ENCODE measurements at places on chromosomes 7 and 10.

- no peak for DNase-seq
Observed at GRCh38 chr7:20602306-20602705, 13.2 kb upstream of the ABCB5 start.

DNA sequence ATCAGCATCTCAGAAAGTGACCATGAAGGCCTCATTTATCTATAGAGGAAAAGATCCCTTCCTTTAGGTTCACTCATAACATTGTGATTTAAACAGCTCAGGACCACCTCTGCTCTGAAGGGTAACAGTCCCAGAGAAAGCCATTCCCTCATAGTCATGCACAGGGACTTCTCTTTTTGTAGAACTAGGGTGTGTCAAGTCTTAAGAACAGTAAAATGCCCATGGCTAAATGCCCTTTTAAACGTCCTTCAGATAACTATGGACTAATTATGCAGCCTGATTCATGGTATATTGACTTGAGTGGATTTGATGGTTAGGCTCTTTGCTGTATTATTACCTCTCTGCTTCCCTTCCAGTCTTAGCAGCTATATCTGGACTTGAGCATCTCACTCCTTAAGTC, 337.8 kb downstream of the SORCS1 start:
- DNase-seq = no peak

DNA sequence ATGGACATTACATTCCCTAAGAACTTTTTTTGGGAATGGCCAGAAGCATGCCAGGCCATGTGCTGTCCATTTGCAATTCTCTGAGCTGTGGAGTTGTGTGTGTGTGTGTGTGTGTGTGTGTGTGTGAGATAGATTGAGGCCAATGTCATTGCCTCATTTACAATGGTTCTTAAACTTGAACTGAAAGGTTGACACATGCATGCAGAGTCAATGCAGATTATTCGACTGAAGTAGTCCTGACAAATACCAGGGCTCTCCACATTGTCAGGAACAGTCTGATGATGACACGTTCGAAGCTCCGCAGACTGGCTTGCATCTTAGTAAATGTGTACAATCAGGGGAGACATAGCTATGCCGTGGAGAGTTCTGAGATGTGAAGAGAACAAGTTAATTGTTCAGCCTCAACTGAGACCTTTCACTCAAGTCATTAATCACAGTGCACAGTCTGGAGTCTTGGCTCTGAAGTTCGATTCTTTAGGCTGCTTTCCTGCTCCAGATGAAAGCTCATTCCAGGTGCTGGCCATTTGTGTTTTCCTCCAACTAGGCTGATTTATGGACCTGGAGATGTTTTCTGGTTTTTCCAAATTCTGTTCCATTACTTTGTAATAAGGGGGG, 921.9 kb downstream of the LRMDA start:
- DNase-seq = no peak

GRCh38 chr7:79290841-79291497, 162.5 kb downstream of the MAGI2 start:
- DNase-seq = no peak

- DNase-seq = no peak
Observed at GRCh38 chr10:122343936-122344335, 30.6 kb upstream of the PLEKHA1 start.

- DNase-seq = no peak
Observed at GRCh38 chr7:108254259-108254658, 124.1 kb upstream of the LAMB4 start.

DNA sequence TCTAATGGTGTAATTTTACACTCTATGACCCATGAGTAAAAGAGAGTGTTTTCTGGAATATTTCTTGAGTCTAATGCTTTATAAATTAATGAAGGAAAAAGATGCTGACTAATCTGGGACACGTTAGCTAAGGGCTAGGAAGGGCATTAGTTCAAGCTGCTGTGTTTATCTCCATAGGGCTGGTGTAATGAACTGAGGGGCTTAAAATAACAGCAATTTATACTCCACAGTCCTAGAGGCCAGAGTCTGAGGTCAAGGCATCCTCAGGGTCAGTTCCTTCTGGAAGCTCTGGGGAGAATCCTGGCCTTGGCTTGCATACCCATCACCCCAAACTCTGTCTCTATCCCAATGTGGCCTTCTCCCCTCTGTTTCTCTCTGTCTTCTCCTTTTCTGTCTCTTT, 105.2 kb upstream of the PFKP start:
- no peak for DNase-seq

DNA sequence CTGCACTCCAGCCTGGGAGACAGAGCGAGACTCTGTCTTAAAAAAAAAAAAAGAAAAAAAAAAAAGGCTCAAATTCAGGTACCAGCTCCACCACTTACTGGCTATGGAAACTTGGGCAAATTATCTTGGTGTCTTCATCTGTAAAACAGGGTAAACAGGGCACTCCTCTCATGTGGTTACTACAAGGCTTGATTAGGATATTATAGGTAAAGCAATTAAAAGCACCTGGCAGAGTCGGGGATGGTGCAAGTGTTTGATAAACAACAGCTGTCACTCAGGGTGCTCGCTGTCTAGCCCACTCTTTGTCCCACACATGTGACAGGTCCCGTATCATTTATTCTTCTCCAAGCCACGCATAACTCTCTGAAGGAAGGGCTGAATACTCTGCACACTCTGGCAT, 96.9 kb downstream of the SORBS1 start:
- no peak for DNase-seq

DNA sequence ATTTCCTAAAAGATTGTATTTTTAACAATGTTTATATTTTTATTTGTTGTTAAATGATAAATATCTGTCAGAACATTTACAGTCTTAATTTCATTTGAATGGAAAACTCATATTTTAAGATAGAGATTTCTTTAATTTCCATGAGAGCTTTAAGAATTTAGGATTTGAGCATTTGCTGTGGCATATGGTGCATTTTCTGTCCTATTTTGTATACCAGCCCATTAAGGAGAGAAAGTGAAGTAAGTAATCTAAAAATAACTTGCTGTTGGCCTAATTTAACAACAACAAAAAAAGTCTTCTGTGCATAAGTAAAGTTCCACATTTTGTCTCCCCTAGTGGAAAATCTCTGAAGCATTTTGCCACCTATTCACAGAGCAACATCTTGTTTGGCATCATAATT, 190.9 kb upstream of the PPP1R3A start:
- no peak for DNase-seq

DNA sequence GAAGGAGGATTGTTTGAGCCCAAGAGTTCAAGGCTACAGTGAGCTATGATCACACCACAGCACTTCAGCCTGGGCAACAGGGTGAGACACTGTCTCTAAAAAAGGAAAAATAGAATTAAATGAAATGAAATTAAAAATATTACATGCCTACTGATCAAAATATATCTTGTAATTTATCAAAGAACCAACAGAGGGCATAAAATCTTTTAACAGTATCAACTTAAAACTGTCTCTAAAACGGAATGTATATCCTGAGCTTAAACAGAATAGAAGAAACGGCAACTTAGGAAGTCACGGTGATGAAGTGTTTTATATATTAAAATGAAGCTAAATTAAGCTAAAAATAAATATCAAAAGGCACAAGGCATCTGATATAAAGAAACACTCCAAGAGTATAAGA, 78.8 kb downstream of the MTPAP start:
- no peak for DNase-seq

DNA sequence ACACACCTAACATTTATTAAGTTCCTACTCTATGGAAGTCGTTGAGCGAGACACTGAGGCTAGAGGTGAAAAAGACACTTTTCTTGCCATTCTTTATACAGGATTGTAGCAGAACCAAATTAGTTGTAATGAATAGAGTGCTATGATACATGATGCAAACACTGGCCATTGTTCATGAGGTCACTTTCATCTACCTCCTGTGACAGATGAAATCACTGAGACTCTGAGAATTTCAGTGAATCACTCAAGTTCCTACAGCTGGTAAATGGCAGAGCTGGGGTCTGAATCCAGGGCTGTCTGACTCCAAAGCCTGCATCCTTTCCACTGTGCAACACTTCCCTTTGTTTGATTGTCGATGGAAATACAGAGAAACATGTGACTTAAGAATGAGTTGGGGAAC, 657.6 kb downstream of the LRMDA start:
- DNase-seq = no peak

- no peak for DNase-seq
Observed at GRCh38 chr10:132912713-132913558, 29.4 kb downstream of the CFAP46 start.

- DNase-seq = no peak
Observed at GRCh38 chr7:29265208-29265923, 70.8 kb downstream of the CHN2 start.

GRCh38 chr10:8614054-8614565, 559.6 kb downstream of the GATA3 start:
- DNase-seq = no peak

- no peak for DNase-seq
Observed at GRCh38 chr10:4595719-4596319, 230.2 kb upstream of the AKR1E2 start.

DNA sequence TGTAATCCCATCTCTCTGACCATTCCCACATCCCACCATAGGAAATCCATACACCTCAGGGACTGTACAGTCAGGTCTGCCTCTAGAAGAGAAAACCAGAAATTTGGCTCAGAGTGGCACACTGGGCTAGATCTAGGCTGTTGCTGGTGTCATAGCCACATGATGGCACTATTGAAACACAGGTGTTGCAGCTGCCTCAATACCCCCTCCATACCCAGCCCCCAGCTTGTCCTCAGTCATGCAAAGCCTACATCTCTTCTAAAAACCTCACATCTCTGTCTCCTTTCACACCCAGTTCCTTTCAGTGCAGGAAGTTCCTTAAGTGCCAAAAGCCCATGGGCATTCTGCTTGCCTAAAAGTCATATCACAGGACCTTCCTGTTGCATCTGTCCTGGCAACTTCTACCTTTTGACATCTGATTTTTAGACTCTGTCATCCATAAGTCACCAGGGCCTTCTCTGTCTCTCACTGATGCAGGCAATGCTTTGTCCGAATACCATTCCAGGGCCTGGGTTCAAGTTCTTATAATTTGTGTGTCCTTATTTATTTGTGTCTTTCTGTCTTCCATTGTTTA, 27.0 kb upstream of the HIBADH start:
- DNase-seq = no peak

- DNase-seq = no peak
Observed at GRCh38 chr7:121027761-121028669, 39.5 kb downstream of the CPED1 start.

- no peak for DNase-seq
Observed at GRCh38 chr10:29181936-29182335, 106.9 kb upstream of the LYZL1 start.

DNA sequence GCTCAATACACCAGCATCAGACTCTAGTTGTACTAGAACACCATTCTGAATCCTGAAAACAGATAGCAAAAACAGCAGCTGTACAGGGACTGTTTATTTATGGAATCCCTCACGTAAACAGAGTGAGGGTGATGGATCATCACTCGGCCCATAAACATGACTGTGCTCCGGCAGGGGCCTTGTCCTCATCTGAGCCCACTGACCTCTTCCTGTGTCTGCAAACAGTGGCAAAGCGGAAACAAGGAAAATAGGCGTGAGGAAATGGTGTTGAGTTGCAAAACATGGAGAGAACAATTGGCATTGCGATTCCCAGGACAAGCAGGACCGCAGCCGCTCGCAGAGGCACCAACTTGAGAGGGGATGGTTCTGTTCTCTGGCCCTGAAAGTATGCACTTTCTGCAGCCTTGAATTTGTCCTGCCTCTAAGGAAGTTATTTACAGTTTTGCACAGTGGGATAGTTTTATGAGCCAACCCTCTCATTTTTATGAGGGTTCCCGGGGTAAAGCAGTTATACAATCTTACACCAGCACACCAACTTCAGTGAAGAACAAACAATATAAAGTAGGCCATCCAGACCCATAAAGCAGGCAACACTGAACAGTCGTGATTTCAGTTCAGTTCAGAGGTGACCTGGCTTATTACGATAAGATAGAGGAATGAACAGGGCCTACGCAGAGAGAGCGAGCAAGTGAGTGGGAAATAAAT, 248.0 kb upstream of the FZD8 start:
- DNase-seq = no peak

DNA sequence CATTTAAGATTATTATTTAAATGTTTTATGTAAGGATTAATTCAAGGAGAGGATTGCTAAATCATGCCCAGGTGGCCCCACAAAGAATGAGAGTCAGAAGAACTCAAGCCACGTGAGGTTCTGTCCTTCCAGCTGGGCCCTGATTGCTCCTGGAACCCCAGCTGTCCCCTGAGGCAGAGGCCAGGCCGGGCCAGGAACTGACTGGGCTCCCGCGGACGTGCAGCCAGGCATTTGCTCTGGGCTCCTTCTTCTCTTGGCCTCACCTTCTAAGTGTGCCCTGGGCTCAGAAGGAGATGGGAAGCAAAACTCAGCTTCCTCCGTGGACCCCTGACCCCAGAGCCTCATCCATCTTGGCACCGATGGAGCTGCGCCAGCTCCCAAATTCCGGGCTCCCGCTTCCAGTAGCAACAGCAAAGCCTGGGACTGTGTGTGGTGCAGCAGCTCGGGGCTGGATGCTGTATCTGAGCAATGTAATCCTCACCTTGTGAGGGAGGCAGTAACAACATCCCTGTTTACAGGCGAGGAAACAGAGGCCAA, 250.6 kb upstream of the PPP2R2D start:
- DNase-seq = no peak

DNA sequence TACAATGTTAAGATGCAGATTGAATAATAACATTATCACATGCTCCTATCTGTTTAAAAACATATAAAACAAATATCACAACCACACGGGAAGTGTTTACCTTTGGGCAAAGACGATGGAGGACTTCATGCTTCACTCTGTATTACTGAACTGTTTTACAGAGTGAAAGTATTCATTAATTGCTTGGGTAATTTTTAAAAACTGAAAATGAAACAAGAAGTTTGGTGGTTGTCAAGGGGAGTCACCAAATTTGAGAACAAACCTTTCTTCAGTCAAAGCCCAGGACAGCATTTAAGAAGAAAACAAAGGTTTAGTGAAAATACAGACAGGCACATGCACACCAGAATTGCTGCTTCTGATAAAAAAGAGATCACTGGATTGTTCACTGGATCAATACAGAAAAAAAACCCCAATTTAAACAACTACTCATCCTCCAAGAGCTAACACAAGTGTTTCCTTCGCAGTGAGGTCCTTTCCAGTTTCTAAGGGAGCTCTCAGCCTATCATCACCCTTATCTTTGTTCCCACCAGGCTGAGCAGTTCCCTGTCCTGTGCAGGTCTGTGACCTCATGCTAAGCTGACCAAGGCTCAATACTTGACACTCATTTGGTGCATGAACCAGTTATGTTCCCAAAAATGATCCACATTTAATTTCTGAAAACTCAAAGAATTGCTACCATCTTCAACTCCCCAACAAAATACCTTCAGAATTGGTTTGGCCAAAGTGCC, 8.8 kb downstream of the PARP12 start:
- DNase-seq = no peak

GRCh38 chr7:889391-889790, 13.0 kb downstream of the GET4 start:
- DNase-seq = no peak

Measured in activated T-cell treated with anti-CD3 and anti-CD28 coated beads for 1 hour (primary cell).